ENCODE measurements at places on chromosomes 7 and 10.
A peak's percentile ranks its signal among the peaks of the same experiment; 100 is the strongest.

DNA sequence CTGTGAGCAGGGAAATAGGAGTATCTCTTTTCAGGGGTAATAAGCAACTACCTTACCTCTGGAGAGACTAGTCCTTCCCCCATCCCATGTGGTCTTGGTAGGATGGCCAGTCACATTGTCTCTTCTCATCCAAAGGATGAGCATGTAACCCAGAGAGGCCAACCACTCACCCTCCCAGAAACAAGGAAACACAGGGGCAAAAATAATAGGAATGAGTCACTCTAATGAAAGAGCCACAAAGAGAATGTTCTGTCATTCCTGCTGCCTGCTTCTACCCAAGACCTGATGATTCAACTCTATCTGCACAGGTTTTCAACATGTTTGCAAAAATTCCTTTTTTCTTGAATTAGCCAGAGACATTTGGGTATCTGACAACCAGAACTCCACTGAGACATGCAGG is 99.3 kb upstream of the NFE2L3 start:
- DNase-seq = no peak

- no peak for DNase-seq
Observed at GRCh38 chr7:1839701-1840100, 169.6 kb downstream of the ELFN1 start.

DNA sequence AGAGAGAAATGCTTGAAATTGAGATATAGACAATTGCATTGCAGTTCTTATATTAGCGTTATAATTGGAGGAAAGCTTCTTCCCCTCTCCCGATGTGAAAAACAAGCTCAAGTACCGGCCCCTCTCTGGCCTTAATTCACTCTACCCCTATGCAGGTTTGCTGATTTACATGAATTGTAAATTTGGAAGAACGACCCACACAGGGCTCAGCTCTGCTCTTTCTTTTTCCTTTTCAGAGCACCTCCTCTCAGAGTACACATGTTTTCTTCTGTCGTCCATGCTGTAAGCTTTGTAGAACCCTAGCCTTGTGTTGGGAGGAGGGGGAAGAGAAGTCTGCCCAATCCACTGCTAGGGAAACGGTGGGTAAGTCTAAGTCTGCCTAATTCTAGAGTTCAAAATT is 140.8 kb downstream of the IQUB start:
- no peak for DNase-seq

GRCh38 chr7:110522761-110523200 is 568.1 kb upstream of the LRRN3 start:
- no peak for DNase-seq

- DNase-seq = no peak
Observed at GRCh38 chr7:87474533-87475358, 734 bp downstream of the ABCB4 start.

GRCh38 chr10:63477927-63478326 is 12.2 kb upstream of the JMJD1C start:
- DNase-seq = no peak

- DNase-seq = peak; percentile 30
Observed at GRCh38 chr10:6200734-6201515, 1.8 kb upstream of the PFKFB3 start.

- peak; percentile 36 for DNase-seq
Observed at GRCh38 chr10:43202224-43202656, 64.0 kb downstream of the CSGALNACT2 start.

- no peak for DNase-seq
Observed at GRCh38 chr10:118967160-118967559, 62.4 kb upstream of the NANOS1 start.

GRCh38 chr7:36369171-36369570 is 20.5 kb upstream of the ANLN start:
- DNase-seq = no peak

DNA sequence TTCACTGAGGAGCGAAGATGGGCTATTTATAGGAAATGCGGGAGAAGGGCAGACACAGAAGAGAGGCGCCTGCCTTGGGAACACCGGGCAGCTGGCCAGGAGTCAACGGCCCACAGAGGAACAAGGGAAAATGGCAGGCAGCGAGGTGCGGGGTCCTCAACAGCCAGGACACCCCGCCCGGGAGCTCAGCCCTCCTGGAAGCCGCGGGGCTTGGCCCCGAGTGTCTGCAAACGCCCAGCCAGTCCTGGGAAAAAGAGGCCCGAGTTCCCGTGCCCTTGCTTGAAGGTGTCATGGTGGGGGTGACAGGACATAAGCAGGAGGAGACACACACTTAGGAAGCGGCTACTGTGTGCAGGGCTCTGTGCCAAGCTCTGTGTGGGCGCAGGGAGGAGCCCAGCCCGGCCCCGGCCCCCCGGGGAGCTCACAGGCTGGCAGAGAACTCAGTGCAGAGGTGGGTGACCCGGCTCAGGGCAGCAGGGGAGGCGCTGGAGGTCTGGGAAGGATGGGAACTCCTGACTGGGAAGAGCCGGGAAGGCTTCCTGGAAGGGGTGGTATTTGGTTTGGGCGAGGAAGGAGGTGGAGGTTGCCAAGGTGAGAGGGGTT is 79.9 kb downstream of the ELFN1 start:
- no peak for DNase-seq

- DNase-seq = peak; percentile 54
Observed at GRCh38 chr7:15248514-15248913, 313.3 kb downstream of the AGMO start.

DNA sequence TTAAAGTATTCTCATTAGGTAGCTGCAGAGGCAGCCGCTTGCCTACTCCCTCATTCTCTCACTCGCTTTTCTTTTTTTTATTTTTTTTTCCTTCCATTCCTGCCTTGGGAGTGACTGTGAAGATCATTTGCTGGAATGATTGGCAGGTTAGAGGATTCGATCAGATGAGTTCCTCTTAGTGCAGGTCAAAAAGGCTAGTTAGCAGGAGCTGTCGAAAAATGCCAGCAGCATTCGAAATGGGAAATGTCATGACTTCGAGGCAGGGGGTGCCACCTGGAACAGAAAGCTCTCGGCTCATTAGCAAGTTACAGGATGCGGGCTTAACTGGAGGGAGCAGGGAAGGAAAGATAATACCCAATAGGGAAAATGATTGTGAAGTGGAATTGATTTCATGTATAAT is 137.5 kb upstream of the FZD1 start:
- no peak for DNase-seq

- DNase-seq = no peak
Observed at GRCh38 chr10:98516352-98516751, 69.6 kb upstream of the HPS1 start.

GRCh38 chr7:110940756-110941155 is 150.2 kb upstream of the LRRN3 start:
- no peak for DNase-seq

DNA sequence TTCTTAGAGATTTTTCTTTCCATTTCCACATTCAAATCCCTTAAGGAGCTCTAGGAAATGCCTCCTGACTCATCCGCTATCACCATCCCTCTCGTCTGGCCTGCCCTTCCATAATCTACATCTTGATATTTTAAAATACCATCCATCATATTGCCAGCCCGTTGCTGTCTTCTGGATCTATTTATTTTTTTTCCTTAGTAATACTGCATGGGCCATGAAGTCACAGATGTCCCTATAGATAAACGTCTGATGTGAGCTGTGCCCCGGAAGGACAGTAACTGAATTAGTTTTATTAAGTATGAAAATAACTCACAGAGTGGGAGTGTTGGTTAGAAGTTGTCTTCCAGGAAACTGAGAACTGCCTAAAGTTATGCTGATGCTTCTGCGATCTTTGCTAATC is 76.2 kb downstream of the KLF6 start:
- DNase-seq = no peak

GRCh38 chr10:71893920-71894319 is 42.9 kb upstream of the PSAP start:
- DNase-seq = no peak

DNA sequence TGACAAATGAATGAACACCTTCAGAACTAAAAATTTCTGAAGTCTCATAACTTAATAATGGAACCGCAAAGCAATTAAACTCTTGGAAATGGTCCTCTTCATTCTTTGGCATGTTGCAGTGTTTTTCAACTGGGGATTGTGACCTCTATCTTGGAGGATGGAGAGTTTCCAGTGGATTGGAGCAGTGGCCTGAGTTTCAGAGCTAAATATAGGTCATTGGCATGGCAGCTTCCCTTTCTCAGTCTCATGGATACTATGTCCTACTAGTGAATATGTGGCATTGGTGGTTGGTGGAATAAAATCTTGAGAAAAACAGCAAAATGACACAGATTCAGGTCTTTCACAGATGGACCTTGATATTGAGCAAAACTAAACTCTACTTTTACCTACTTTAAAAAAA is 24.1 kb upstream of the EPC1 start:
- DNase-seq = no peak

DNA sequence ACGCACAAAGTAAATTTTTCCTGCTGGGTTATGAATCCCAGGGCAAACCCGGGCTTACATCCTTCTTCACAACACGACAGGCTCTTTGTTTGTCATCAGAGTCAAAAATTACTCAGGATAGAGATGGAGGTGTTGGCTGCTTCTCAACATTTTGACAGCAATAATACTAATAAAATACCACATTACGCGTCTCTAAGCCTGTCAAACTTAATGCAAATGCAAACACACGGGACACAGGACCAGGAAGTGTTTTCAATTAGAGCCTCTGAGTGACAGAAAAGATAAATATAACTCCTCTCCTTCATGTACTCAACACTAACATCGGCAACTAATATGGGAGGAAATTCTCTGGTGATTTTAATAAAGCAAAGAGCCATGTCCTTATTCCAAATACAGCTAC is 128.4 kb downstream of the SFMBT2 start:
- DNase-seq = no peak

GRCh38 chr10:69959911-69960310 is 92.7 kb upstream of the MACROH2A2 start:
- peak; percentile 38 for DNase-seq

GRCh38 chr7:118214833-118215182 is 9.7 kb upstream of the ANKRD7 start:
- no peak for DNase-seq

- DNase-seq = no peak
Observed at GRCh38 chr10:120508966-120509365, 51.9 kb downstream of the PLPP4 start.

GRCh38 chr7:44059219-44060090 is 5.9 kb downstream of the PGAM2 start:
- no peak for DNase-seq

All from bone marrow (tissue), 2 donors.